DMS 273 treated with DMSO at 0.1 percent for 48 hours (cell line): ENCODE measurements at places on chromosomes 2 and 18.
A peak's percentile ranks its signal among the peaks of the same experiment; 100 is the strongest.

DNA sequence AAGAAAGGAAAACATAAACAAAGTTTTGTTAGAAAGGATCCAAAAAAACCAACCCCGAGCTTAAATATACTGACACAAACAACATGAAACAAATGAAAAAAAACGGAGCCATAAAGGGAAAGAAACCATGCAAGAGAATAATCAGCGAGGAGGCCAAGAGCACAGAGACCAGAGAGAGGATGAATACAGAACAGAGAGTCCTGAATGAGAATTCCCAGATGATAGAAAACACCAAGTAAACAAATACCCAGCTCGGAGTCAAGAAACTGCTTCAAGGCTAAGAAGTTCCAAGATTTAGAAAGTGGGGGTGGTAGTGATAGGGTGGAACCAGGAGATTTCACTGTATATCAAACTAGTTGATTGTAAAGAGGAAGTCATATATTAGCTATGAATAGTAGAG is 313.3 kb downstream of the OSR1 start:
- DNase-seq: no peak

- DNase-seq: no peak
These were observed 380.8 kb upstream of the ACVR2A start for GRCh38 chr2:147463881-147464520.

DNA sequence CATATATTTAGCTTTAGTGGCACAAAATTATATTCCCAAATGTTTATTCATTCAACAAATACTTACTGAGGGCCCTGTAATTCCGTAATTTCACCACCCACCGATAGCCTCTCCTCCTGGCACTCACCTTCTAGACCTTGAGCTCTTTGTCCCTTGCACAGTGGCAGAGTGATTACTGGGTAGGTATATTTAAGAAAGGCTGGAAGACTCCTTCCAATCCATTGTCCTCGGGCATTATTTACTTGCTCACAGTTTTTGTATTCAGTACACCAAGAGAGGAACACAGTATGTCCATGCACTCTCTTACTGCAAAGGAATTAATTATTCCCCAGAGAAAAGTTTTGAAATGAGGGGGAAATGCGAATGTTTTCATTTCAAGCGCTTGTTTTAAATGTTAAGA is 1.1 kb upstream of the CDCA7 start:
- no peak for DNase-seq

DNA sequence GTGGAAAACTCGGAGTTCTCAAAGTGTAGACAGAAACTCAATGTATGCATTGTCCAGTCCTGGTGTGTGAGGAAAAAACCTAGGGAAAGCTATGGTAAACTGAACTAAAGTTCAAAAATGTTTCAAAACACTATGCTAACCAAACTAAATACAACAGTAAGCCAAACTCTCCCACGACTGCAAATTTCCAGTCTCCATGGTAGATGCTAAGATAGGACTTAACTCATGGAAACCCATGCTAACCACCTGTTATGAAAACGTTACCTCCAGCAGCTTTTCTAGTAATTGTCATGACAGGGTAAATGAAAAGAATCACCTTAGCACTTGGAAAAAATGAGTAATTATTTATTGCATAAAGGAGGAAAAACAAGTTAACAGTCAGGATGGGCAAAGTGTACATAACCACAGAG is 135.7 kb upstream of the EPC2 start:
- no peak for DNase-seq

DNA sequence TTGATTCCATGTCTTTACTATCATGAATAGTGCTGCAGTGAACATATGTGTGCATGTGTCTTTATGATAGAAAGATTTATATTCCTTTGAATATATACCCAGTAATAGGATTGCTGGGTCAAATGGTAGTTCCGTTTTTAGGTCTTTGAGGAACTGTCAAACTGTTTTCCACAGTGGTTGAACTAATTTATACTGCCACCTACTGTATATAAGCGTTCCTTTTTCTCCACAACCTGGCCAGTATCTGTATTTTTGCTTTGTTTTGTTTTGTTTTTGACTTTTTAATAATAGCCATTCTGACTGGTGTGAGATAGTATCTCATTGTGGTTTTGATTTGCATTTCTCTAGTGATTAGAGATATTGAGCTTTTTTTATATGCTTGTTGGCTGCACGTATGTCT is 641.6 kb downstream of the SUCLG1 start:
- DNase-seq: no peak

DNA sequence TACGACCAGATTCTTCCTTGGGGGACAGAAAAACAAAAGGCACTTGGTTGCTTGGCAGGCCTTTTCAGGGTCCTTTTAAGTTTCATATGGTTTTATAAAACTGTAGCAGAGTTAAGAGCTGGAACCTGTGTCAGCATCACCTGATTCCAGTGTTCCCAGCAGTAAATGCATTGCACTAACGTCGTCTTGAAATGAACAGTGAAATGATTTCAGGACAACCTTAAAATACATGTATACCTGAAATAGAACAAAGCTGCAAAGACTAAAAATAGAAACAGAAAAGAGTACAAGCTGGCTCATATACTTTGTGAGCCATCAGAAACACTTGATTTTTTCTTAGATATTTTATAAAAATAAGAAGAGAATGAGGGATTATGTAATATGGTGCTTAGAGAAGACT is 51.9 kb downstream of the ACSL3 start:
- no peak for DNase-seq

DNA sequence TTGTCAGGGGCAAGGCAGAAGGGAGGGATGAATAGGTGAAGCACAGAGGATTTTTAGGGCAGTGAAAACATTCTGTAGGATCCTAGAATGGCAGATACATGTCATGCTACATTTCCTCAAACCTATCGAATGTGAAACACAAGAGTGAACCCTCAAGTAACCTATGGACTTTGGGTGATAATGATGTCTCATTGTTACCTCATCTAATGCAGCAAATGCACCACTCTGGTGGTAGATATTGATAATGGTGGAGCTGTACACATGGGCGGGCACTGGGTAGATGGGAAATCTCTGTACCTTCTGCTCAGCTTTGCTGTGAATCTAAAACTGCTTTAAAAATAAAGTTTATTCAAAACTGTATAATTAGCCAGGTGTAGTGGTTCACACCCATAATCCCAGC is 95.2 kb upstream of the NCK2 start:
- no peak for DNase-seq

DNA sequence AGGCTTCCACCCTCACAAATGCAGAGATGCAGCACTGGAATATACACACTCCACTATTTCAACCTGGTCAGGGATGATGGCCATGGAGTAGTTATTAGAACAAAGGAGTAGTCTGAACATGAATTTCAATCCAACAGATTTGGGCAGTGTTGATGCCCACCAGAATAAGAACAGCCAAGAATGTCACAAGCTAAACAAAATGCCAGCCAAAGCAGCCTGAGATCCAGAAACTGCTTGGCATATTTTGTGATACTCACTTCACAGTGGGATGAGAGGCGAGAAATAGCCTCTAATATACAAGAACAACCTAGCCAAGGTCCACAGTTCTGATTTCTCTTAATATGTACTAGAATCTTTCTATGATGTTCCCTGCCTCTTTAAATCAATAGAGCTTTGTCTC is 58.6 kb upstream of the KLF7 start:
- DNase-seq: no peak

DNA sequence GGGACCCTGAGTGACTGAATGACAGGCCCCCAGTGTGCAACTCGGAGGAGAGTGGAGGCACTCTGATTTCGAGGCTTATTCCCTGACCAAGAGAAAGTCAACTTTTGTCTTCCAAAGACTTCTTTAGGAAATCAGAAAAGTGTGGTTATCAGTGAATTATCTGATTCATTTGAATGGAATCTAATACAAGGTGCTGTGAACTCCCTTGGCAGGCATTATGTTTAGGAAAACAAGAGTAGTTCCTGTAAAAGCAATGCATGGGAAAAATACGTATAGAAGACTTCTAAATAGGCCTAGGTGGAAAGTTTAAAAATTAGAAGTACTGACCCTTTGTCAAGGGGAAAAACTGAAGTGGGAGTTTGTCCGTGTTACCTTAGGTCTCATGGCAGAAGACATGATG is 269.4 kb downstream of the GBX2 start:
- no peak for DNase-seq

DNA sequence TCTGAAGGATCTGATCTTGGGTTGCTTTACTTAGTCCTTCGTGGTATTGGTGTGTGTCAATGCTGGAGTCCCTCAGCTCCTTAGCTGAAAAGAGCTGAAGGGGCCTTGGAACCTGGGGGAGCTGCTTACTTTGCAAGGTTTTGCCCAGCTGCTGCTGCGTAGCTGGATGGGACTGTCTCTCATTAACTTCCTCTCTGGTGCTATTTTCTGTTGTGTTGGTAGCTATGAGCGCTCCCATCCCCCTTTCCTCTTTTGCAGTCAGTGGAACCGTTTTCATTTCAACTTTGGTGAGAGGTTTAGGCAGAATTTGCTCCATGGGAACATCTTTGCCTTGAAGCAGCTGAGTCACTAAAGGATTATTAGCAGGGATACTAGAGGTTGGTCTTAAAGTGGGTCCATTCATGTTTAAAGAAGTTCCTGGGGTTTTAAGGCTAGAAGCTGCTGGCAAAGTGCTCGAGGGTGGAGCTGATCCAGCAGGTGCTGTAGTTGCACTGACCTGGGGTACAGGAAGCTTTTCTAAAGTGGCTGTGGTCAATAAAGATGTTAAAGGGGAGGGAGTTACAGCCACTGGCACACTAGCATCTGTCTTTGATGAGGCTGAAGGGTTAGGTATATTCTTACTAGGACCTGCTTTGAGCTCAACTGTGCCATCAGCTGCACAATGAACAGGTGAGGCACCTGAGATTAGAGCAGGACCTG is 69.9 kb upstream of the DTNB start:
- DNase-seq: no peak

DNA sequence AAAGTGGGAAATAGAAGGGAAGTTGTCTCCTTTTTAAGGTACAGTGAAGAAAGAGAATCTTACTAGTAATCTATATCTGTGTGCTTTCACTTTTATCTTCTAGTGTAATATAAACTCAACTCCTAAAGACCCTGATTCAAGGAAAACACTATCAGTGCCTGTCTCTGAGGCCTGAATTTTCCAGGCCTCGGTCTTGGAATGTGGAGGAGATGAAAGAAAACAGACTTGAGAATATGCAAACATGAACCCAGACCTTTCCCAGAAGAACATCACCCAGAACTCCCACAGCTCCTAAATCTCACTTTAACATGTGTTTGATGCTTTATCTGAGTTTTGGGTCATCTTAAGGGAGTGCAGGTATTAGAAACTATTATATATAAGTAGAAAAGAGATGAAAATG is 51.8 kb downstream of the EPB41L5 start:
- no peak for DNase-seq

GRCh38 chr2:177287814-177288213 is 23.3 kb upstream of the NFE2L2 start:
- no peak for DNase-seq

DNA sequence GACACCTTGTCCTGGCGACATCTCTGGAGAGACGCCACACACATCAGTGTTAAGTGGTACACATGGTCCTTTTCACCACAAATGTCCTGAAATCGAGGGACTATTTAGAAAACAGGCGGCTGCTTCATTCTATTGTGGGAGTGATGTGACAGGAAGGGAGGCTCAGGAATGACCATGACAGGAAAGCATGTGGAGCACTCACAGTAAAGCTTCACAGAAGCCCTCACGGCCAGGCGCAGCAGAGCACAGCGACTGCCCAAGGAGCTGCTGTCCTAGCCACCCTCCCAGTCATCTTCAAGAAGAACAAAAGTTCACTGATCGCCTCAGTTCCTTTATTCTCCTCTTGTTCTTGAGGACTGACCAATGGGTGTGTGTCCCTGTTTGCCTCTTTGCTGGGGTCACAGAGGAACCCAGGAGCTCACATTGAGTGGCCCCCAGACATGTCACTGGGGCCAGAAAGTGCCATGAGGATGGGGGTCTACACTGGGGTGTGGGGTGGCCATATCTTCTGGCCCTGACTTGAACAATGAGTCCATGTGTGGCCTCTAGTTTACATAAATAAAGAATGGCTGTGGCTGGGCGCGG is 84.6 kb upstream of the RANBP2 start:
- DNase-seq: no peak

GRCh38 chr2:151032741-151033191 is 228.9 kb downstream of the RBM43 start:
- DNase-seq: peak; percentile 75
